ENCODE measurements at places on chromosomes 11 and 22.

DNA sequence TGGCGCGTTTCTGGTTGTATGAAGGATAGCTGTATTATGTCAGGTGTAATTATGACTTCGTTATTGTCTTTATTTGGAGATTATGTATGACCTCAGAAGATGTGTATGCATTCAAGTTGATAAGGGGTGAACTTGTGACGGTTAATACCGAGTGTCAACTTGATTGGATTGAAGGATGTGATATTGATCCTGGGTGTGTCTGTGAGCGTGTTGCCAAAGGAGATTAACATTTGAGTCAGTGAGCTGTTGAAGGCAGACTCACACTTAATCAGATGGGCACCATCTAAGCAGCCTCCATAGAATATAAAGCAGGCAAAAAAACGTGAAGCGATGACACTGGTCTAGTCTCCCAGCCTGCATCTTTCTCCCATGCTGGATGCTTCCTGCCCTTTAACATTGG is 15.3 kb upstream of the CD82 start:
- DNase-seq: no peak

DNA sequence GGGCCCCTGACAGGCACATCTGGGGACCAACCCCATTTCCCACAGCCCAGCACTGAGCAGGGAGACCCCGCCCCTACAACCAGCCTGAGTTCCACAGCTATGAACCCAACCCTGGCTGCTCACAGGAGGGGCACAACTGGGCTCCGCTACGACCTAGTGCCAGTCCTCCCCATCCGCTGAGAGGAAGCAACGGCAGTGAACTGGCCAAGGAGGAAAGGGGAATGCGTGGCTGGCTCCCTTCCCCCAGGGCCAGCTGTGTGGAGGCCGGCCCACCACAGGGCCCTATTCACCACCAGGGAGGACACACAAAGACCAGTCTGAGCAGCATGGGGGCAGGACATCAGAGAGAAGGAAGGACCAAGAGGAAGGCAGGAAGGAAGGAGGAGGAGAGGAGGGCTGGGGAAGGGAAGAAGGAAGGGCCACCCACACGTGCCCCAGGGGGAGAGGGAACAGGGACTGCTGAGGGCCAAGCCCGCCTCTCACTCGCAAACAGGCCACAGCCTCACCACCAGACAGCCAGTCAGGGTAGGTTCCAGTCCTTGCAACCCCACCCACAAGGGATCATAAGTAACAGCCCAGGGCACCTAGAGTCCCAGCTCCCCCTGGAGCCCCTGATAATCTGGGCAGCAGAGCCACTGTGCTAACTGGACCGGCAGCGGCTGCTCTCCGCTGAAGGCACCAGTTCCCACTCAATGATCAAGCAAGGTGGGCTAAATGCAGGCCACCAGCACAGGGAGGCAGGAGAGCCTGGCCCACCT is 8.5 kb upstream of the GAL3ST1 start:
- DNase-seq: no peak

- DNase-seq: no peak
Measured at GRCh38 chr11:28245131-28245530, 136.9 kb downstream of the METTL15 start.

DNA sequence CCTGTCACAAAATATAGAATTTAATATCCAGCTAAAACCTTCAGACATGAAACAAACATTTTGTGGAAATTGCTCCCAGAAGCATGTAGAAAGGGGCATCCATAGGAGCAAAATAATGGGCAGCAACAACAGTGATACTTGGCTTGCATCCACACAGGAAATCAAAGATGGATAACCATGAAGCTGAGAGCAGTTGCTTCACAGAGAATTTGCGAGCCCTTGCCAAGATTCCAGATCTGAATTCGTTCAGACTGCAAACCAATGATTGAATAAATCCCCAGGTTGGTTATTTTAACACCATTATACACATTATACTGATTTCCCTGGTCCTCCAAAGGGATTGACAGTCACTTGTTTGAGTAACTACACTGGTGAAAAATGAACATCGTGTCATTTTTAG is 15.6 kb upstream of the OR51L1 start:
- no peak for DNase-seq

- DNase-seq: no peak
Measured at GRCh38 chr22:41152902-41153301, 52.2 kb upstream of the L3MBTL2 start.

GRCh38 chr11:125519860-125520834 is 24.1 kb upstream of the FEZ1 start:
- no peak for DNase-seq

GRCh38 chr11:121323046-121323607 is 30.6 kb downstream of the SC5D start:
- DNase-seq: no peak

DNA sequence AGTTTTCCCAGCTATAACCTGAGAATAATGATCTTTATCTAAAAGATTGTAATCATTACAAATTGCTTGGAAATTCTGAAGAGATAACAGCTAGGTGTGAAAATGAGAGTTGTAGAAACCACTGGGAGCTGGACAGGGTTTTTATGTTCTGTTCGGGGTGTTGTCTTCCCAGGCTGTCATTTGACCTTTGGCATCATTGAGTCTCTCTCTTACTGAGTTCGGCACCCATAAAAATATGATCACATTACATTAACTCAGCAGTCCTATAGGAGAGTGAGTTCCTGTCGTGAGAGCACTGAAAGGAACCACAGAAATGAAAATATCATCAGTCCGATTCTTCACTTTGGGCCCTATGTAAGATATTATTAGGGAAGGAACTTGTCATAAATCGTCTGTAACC is 29.3 kb downstream of the KIRREL3 start:
- DNase-seq: no peak

DNA sequence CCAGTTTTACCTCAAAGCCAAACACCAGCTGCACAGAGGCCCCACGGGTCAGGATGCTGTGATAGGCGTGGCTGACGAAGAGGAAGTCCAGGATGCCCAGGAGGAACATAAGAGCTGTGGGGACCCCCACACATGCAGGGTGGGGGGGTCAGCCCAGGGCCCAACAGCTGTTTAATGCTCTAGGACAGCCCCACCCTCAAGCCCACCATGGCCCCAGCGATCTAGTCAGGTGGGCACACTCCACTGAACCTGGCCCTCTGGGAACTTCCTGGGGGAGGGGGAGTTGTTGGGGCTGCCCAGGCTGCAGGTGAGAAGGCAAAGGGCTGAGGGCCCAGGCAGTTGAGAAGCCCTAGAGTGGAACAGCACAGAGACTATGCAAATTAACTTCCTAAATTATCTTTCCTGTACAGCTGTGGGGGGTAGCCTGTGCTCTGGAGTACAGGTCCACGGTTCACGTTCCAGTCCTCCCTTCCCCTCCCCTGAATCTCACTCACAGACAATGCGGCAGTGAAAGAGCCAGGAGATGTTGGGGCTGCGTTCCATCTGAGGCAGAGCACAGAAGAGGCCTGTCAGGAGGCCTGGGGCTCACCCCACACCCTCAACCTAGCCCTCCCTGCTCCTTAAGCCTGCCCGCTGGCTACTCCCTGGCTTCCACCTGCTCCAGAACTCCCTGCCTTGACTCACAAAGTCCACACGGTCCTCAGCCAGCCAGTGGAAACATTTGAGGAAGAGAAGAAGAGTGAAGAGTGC is 1.9 kb downstream of the SYVN1 start:
- no peak for DNase-seq

DNA sequence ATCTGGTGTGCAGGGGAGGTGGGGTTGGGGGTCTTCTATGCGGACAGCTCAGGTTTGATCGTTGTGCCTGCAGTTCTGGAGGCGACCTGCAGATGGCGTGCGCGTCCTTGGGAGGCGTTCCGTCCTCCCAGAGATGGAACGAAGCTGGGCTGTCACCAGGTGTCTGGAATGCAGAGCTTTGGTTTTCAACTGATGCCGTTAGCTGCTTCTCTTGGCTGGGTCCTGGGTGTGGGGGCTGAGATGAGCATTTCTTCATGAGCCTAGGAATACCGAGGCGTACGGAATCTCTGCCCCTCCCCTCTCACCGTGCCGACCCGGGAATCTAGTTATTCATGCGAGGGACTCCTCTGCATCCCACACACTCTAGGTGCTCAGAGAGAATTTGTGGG is 98.6 kb downstream of the CEP164 start:
- DNase-seq: peak; percentile 69

DNA sequence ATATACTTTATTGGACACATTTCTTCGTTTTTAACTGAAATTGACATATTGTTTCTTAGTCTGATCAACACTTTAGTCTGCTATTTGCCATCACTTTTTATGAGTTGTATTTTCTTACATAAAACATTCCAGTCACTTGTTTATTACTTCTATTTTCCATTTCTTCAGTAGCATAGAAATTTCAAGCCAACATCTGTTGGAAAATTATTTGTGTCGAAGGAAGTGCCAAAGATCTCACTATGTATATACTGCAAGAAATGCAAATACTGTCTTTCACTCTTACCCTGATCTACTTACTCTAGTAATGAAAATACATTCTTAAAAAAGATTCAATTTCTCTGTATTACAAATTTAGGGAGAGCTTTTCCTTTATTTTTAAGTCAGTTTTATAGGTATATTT is 105.9 kb downstream of the SLC17A6 start:
- DNase-seq: no peak

DNA sequence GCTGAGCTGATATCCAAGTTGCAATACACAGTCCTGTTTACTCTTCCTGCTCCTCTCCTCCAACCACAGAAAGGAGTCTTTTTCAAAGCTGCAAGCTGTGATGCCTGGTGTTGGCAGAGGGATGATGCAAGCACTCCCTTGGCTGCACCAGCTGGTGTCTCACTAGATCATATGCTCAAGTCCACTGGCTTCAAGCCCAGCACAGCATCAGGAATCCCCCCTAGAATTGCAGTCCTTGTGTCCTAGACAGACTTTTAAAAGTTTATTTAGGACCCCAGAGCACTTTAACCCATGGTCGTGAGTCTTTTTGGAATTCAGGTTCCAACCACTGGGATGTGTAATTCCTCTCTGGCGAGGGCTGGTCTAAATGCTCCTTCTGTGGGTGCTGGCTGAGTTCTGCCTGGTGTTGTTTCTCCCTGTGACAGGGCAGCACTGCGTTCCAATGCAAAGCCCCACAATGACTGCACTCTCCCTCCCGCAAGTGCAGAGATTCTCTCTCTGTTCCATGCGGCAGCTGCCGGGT is 1.9 kb upstream of the HEPN1 start:
- DNase-seq: no peak

GRCh38 chr11:44614281-44614775 is 48.9 kb downstream of the CD82 start:
- DNase-seq: no peak

GRCh38 chr11:11731311-11732083 is 109.7 kb upstream of the GALNT18 start:
- DNase-seq: peak; percentile 54

GRCh38 chr11:15493066-15493465 is 378.3 kb downstream of the INSC start:
- DNase-seq: no peak

- DNase-seq: no peak
Measured at GRCh38 chr11:34613552-34614056, 7.3 kb upstream of the EHF start.

GRCh38 chr11:71342951-71343827 is 90.8 kb upstream of the SHANK2 start:
- peak; percentile 55 for DNase-seq

DNA sequence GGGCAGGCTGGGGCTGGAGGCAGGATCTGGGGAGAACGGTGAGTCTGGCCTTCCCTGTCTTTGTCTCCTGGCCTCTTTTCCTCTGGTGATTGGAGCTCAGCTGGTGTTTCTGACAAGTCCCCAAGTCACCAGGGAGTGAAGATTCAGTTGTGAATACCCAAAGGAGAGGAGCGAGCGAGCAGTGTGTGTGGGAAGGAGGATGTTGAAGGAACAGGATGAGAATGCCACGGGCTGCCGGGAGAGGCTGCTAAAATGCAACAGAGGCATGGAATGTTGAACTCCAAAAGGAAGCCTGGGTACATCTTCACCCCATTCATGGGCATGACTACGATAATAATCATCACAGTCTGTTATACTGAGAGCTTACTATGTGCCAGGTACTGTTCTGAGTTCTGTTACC is 163.3 kb downstream of the CEP164 start:
- no peak for DNase-seq

DNA sequence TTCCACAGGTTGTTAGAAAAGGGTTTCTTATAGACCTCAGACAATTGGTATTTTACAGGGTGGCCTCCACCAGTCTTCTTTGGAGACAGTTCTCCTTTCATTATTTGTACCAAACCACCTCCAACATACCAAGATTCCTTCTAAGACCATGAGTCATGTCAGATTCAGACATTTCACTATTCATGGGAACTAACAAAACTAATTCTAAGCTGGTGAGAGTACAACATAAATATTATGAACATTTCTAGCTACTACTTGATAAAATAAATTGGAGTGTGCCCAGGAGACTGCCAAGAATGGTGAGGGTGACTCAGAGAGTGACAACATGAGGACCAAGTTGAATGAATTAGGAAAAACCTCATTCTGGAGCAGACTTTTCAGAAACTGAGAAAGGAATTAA is 494.6 kb upstream of the LRRC4C start:
- DNase-seq: no peak

DNA sequence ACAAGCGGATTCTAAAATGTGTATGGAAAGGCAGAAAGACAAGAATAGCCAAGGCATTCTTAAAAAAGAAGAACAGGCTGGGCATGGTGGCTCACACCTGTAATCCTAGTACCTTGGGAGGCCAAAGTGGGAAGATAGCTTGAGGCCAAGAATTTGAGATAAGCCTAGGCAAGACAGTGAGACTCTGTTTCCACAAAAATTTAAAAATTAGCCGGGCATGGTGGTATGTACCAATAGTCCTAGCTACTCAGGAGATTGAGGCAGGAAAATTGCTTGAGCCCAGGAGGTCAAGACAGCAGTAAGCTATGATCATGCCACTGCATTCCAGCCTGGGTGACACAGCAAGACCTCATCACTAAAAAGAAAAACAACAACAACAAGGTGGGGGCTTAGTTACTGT is 46.0 kb upstream of the PPP2R1B start:
- DNase-seq: no peak

DNA sequence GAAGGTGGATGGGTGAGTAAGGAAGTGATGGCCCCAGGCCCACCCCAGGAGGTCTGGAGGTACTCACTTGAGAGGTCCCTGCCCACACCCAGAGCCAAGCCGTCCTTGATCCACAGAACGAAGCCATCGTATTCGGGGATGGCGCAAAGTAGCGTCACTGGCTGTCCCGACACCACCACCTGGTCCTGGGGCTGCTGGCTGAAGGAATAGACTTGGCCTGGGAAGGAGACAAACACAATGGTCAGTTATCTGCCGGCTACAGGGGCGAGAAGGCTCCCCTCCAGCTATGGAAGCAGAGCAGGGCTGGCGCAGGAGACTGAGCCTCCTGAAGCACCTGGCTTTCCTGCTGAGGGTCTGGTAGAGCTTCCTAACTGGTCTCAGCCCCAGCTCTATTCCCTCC is 171.0 kb downstream of the ST3GAL4 start:
- no peak for DNase-seq

- DNase-seq: no peak
Measured at GRCh38 chr11:12061851-12062560, 48.4 kb upstream of the MICAL2 start.

GRCh38 chr22:32836280-32837123 is 35.0 kb downstream of the TIMP3 start:
- DNase-seq: no peak

GRCh38 chr11:2114430-2115241 is 24.6 kb downstream of the IGF2 start:
- DNase-seq: no peak
